ENCODE measurements at places on chromosomes 12 and 14.

DNA sequence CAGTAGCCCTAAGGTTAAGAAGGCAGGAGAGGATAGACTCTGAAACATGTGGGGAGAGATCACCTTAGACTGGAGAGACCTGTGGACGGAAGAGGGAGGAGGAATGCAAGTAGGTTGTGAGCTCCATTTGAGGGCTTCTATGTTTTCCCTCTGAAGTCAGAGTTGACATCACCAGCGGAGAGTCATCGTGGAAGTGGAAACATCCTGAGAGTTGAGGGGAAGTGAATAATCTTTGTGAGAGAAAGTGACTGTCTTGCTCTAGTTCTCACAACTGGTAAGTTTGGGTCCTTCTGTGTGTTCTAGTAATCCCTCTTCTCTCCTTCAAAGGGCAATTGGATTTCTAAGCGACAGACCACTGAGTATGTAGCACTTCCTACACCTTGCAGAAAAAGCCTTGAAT is 103.6 kb upstream of the CCND2 start:
- no peak for DNase-seq

DNA sequence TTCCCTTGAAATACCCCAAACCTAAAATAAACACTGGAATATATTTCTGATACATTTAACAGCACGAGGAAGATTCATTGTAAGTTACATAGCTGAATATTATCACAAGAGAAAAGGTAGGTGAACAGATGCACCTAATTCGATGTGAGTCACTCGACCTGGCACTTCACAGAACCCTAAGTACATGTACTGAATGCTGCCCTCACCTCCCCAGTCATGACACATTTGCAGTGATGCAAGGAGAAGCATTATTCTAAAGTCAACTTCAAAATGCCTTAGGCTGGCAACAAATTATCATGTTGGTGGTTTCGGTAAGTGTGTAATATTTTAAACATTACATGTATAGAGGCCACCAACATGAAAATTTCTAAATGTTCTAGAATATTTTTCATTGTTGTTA is 35.2 kb upstream of the TMTC2 start:
- no peak for DNase-seq

GRCh38 chr12:86929962-86930361 is 673.8 kb upstream of the MGAT4C start:
- no peak for DNase-seq

GRCh38 chr14:64688811-64689281 is 15.4 kb upstream of the PLEKHG3 start:
- DNase-seq: no peak

DNA sequence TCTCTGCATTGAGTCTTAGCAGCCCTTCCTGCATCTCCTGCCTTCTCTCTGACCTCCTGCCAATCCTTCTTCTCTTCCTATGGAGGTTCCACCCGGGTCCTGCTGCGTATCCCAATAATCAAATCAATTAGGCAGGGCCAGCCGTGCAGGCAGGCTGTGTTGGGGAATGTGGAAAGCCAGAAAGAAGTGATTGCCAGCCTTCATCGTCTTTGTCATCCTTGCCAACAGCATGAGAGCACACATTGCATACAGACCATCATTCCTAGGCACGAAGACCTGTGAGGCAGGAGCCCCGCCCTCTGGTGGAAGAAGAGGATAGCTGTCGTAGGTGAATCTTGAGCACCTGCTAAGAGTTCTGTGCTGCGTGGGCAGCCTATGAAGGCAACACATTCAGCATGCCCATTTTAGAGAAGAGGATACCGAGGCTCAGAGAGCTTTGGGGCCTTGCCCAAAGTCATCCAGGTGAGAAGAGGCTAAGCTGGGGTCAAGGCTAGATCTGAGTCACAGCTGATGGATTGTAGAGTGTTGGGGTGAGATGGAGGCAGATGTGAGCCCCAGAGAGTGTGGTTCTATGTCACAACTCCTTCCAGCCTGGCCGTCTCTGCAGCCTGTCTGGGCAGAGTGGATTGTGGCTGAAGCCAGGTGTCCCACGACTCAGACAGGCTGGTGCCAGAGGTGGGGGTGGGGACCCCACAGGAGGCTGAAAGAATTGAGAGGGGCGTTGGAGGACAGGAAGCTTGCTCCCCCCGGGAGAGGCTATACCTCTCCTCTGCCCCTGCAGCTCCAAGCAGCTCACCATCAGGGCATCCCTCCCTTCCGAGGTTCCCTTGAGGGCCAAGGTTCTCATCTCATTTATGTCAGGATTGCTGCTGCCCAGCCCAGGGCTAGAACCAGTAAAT is 12.7 kb downstream of the C14orf132 start:
- no peak for DNase-seq

- no peak for DNase-seq
These were observed 206.3 kb upstream of the NOS1 start for GRCh38 chr12:117567644-117568216.
